ENCODE measurements at places on chromosomes 13 and 19.

- no peak for DNase-seq
These were observed 6.6 kb downstream of the AP2S1 start for GRCh38 chr19:46844067-46844489.

DNA sequence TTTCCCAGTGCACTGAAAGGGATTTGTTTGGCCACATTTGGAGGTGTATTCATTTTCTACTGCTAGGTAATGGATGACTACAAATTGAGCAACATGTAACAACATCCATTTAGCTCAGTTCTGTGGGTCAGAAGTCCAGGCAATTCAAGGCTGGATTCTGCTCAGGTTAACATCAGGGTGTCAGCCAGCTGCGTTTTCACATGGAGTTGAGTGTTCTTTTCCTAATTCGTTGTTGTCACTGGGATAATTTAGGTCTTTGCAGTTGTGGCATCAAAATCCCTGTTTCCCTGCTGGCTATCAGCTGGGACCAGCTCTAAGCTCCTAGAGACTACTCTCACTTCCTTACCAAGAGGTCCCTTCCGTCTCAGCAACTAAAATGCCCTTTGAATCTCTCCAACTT is 25.4 kb downstream of the MIR17HG start:
- DNase-seq = no peak

GRCh38 chr13:41674246-41674645 is 216.9 kb downstream of the RGCC start:
- DNase-seq = no peak

DNA sequence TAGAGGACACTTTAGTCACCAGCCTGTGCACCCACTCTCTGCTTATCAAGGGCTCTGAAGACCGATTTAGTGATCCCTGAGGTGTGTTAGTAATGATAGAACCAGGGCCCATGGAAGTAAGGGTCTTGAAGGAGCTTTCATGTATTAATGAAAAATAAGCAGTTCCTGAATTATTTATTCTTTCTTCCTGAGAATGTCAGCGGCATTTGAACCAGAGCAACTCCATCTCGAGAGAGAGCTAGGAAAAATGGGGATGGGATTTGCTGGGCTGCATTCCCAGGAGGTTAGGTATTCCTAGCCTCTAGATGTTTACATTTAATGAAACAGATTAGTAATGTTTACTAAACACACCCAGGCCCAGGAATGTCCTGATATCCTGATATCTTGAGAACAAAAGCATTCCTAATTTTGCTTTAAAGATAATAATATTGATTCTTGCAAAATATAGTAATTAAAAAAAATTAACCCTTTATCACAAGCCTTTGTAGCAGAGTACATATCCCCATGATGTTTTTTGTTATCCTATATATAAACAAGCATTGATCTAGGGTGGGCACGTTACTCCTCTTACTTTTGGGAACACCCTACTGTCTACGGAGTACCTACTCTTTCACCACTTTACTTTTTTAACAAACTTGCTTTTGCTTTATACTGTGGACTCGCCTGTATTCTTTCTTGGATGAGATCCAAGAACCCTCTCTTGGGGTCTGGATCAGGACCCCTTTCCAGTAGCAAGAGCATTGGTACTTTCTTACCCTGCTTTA is 63.1 kb downstream of the COG3 start:
- DNase-seq = no peak

- DNase-seq = no peak
These were observed 39.8 kb upstream of the SLC15A1 start for GRCh38 chr13:98792321-98792720.

- no peak for DNase-seq
These were observed 513 bp downstream of the MIER2 start for GRCh38 chr19:343941-344624.

DNA sequence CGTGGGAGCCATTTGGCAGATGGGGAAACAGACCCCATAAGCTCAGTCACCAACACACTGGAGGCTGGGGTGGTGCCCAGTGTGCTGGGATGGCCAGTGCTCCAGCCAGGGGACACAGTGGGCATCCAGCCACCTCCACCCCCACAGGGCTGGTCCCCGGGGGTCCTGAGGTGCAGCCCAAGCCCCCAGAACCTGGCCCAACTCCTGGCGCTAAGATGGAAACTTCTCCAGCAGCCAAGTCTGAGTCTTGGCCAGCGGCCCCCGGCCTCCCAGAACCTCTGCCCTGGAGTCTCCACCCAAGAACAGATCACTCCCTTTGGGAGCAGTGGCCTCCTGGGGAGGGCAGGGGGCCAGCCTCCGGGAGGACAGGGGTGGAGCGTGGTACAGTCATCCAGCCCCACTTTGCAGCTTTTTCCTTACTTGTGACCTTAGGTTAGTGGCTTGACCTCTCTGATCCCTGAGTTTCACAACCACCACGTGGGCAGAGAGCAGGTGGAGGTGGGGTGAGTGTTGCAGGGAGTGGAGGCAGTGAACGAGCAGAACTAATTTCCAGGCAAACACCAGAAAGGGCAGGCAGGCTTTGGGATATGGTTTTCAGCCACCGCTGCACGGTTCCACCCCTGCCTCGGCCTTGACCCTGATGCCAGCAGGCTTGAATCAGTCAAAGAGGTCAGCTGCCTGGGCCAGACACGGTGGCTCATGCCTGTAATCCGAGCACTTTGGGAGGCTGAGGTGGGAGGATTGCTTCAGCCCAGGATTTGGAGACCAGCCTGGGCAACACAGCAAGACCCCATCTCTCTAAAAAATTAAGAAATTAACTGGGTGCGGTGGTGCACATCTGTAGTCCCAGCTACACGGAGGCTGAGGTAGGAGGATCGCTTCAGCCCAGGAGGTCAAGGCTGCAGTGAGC is 4.3 kb upstream of the NRTN start:
- DNase-seq = no peak

DNA sequence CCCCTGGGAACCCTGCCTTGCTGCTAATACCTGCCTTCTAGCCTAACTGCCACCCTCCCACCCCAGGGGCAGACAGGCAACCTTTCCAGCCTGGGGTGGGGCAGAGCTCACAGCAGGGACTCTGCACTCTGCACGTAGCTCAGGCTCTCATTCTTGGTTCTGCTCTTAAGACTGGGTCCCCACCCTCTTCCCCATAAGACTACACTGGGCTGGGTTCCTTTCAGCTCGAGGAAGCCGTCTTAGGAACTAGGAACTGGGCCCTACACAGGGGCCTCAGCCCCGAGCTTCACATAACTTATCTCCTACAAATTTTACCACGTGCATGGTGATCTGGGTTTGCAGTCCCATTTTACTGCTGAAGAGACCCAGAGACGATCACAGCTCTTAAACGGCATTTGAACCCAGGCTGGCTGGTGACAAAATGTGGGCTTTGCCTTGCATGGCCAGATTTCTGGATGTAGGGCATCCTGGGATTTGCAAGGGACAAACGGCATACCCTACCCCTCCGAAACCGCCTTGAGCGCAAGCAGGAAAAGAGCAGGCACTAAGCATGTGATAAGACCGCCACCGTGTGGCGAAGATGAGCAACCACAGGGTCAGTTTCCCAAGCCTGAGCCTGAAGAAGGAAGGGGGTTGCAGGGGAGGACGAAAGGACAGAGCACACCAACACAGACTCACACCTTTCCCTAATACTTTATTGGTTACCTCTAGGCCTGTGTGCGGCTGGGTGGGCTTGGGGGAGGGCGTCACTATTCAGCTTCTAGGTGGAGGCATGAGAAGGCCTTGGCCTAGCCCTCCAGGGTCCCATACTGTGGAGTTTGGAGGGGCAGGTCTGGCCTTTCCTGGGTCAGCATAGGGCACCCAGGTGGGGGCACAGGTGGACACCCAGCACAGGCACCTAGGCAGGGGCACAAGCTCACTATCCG is 5.1 kb downstream of the JUNB start:
- DNase-seq = peak; percentile 55

DNA sequence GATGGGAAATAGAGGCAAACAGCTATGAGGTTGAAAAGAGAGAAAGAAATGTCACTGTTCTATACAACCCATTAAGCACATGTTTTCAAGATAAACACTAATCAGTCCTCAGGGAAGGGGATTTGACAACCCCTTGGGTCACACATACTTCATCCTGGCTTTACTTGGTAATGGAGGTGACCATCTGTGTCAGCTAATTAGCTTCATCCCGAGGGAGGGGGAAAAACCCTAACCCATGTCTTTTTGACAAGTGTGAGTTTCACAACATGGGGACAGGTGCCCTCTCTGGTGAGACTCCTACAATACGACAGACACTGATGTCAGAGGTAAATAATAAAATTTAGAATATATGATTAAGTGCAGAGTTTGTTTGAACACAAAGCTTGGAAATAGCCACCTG is 43.1 kb downstream of the ZNF611 start:
- no peak for DNase-seq

- no peak for DNase-seq
These were observed 32.0 kb upstream of the CXCL17 start for GRCh38 chr19:42474743-42475142.

DNA sequence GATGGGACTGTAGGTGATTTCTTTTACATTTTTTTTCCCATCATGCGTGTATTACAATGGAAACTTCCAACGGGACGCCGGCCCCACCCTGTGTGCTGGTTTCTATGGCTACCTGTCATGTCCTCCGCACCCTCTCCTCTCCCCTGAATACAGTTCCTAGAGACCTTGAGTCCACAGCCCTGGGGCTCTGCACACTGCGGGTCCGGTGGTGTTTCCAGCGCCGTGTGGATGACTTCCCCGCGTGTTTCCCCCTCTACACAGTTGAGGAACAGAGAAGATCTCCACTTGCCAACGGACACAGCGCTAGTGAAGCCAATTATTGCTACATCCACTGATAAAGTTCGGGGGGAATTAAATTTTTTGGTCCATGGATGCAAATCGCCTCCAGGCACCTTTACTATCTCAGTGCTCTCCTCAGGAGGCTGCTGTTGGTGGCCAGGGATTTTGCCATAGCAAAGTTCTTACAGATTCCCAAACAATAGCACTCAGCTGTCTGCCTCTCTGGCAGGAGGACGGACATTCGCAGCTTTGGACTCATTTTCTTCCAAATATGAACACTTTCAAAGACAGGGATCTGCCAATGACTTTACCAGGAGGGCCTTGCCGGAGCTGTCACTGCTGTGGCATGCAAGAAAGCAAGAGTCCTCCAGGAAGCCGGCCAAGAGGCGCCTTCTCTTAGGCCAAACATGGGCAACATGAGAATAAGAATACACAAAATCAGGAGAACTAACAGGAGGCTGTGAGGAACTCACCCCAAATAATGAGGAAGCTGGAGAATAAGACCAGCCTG is 39.3 kb upstream of the GAS6 start:
- DNase-seq = no peak

DNA sequence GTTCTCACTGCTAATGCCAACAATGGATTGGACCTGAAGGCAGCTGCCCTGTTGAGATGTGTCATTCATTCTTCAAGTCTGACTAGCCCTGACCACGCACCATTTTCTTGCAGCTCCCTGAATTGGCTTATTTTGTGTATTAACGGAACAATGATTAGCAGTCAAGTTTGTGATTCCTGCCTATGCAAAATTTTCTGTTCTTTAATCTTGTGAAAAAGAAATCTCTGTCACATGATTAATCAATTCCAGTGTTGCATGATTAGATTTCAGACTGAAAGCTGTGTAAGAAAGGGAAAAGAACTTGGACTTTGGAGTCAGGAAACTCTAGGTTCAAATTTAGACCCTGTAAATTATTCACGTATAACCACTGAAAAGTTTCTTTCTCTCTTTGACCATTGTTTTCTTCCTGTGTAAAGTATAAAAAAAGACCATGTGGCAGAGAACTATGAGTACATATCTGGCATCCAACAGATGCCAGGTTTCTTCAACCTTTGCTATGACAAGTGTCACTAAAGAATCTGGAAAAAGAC is 64.5 kb upstream of the SLC10A2 start:
- no peak for DNase-seq

- peak; percentile 73 for DNase-seq
These were observed at the start of gene ARHGAP45 for GRCh38 chr19:1066748-1067340. ARHGAP45 (plus strand) TSS chr19:1067167; CDS start chr19:1067406, 239 bp downstream.

GRCh38 chr19:48102870-48103751 is 7.5 kb downstream of the PLA2G4C start:
- no peak for DNase-seq

DNA sequence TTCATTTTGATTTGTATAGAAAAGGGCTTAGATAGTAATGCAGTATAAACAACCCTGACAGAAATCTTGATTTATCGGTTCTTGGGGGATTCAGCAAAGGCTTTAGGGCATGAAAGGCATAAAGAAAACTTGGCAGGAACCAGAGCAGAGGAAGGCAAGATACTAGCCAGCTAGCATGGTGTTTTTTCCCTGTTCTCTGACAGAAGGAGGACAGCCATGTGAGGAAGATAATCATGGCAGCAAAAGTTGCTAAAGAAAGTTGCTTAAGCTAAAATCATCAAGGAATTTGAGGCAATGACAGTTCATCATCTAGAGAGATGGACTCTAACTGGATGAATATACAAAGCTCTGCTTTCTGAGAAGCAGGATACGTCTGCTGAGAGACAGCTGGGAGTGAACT is 294.1 kb downstream of the KCNRG start:
- no peak for DNase-seq

Measured in activated T-helper 1 cell treated with anti-CD3 and anti-CD28 coated beads, Interleukin-2, amount 50 U/mL, for 16 hours (primary cell).